Thoracic aorta (tissue), 2 donors: ENCODE measurements at places on chromosomes 13 and 19. TPM values are rescaled to one million over a fixed set of nuclear protein-coding genes. Genes with fewer than 3 reads are reported as not detected.

- no peak overlapping the region for H3K4me3 ChIP-seq
- DNase-seq = no peak
- no peaks in the 10 kb centered on the region for H3K27me3 ChIP-seq
- H3K36me3 ChIP-seq = no peaks in the 10 kb centered on the region
- H3K4me1 ChIP-seq = no peaks in the 10 kb centered on the region
Measured at GRCh38 chr19:45170146-45171106, 7.6 kb downstream of the TRAPPC6A start.

DNA sequence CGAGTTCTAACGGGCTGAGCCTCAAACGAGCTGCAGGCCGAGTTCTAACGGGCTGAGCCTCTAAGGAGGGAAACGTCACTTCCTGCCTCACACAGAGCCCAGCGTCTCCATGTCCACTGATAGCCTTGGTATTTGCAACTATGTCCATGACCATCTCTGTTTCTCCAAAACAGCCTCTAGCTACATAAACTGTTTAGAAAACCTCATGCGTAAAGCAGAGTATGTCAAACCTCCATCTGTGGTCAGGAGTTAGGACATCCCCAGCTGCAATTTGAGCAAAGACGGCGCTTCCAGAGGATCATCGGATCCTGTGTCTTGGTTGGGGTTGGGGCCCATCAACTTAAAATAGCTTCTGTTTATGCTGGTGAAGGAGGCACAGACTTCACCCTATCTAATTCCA, 20.8 kb downstream of the RASA3 start:
- no peak overlapping the region for H3K27ac ChIP-seq
- no peak for DNase-seq
- H3K27me3 ChIP-seq = no peaks in the 10 kb centered on the region
- no peaks in the 10 kb centered on the region for H3K36me3 ChIP-seq

DNA sequence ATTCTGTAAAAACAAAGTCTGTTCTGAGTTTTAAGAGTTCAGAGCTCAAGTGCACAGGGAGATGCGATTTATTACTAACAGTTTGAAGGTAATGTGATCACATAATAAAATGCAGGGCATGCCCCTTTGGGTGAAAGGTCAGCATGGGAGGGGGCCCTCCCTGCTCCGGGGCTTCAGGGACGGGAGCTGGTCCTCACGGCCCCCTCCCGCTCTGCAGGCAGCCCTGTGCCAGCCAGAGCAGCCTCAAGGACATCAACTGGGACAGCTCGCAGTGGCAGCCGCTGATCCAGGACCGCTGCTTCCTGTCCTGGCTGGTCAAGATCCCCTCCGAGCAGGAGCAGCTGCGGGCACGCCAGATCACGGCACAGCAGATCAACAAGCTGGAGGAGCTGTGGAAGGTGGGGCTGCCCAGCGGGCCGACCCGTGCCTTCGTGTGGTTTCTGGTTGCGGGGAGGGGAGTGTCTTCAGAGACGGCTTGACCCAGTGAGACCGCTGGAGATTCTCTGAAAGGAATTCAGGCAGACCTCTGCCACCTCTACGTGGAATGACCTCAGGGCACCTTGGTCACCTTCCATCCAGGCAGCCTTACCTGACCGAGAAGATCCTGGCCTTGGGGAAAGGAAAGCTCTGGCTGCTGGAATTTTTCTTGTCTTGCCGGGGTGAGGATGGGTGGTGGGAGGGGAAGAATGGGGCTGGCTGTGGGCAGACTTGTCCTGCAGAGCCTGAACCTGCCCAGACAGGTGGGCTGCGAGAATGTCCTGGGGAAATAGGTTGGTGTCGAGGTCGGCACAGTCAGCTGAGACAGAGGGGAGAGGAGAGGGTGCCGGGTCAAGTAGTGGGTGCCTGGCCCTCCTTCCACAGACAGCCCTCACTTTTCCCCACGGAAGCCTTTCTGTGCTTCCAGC, 19.0 kb downstream of the UPF1 start:
- no peak for DNase-seq
- peaks cover 50% of the 10 kb centered on the region for H3K4me1 ChIP-seq
- H3K36me3 ChIP-seq = peaks cover 48% of the 10 kb centered on the region
- H3K4me3 ChIP-seq = no peak overlapping the region
- H3K27me3 ChIP-seq = no peaks in the 10 kb centered on the region

Gene UBE2L5
- not detected for total RNA-seq

GRCh38 chr19:49271080-49271753, 53.8 kb downstream of the SLC6A16 start:
- no peaks in the 10 kb centered on the region for H3K36me3 ChIP-seq

Gene PSG6
- not detected for total RNA-seq

Gene C1QTNF9
- not detected for total RNA-seq

DNA sequence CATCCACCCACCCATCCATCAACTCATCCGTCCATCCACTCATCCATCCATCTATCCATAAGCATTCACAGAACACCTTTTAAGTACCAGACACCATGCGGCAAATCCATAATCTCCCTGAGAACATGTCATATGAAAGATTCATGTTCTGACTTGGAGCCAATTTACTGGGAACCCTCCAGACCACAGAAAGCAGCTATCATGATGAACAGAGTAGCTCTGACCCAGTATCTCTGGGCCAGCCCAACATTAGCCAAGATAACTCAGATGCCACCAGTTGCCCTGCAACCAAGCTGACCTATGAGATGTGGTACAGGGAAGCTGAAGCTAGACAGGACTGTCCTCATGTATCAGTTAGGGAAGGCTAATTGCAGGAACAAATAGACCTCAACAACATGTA, 51.3 kb downstream of the ALOX5AP start:
- H3K4me1 ChIP-seq = no peaks in the 10 kb centered on the region
- no peaks in the 10 kb centered on the region for H3K36me3 ChIP-seq
- no peak overlapping the region for H3K27ac ChIP-seq
- DNase-seq = no peak

DNA sequence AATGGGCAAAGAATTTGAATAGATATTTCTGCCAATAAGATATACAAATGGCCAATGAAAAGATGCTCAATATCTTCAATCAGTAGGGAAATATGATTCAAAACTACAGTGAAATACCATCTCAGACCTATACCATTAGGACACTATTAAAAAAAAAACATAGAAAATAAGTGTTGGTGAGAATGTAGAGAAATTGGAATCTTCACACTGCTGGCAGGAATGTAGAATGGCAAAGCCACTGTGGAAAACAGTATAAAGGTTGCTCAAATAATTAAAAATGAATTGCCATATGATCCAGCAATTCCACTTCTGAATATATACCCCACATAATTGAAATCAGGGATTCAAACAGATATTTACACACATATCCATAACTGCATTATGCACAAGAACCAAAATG, 88.1 kb upstream of the STARD13 start:
- no peak overlapping the region for H3K4me3 ChIP-seq
- H3K27me3 ChIP-seq = no peaks in the 10 kb centered on the region
- DNase-seq = no peak
- H3K27ac ChIP-seq = no peak overlapping the region
- H3K4me1 ChIP-seq = no peaks in the 10 kb centered on the region

DNA sequence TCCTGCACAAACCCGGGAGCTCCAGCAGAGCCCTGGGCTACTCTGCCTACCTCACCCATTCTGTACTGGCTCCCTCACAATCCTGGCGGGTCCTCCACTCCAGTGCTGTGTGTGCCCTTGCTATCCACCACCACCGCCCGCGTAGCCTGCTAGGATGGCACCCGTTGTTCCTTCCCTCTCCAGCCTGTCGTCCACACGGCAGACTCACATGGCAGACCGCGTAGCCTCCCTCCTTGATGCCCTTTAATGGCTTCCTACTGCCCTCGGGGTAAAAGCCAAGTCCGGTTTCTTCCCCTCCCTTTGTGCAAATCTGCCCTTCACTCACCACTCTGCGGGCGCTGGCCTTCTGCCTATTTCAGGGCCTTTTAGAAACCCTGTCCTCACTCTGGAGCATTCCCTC, 106.6 kb downstream of the RAB20 start:
- H3K4me1 ChIP-seq = no peaks in the 10 kb centered on the region
- H3K27ac ChIP-seq = peak overlapping the region; percentile 21
- peaks cover 69% of the 10 kb centered on the region for H3K36me3 ChIP-seq
- H3K4me3 ChIP-seq = no peak overlapping the region
- no peak for DNase-seq

DNA sequence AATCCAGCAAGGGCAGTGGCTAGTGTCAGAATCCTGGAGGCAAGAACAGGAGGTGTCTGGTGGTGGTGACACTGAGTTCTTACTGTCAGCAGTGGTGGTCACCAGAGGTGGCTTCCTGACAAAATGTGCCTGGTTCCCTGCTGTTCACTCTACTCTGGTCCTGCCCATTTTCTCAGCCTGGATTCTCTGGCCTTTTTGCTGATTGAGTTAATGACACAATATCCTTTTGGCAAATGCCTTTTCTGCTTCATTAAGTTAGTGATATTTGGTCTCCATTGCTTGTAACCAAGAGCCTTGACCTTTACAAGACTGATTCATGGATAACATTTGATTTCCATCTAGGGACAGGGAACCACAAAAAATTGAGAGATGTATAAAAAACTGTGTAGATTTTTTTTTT, 51.1 kb downstream of the RFC3 start:
- no peaks in the 10 kb centered on the region for H3K4me1 ChIP-seq
- H3K27ac ChIP-seq = no peak overlapping the region
- DNase-seq = no peak
- no peak overlapping the region for H3K4me3 ChIP-seq

Gene THOP1
- 31.3 TPM for total RNA-seq

GRCh38 chr13:101838323-101838722, 385.8 kb downstream of the ITGBL1 start:
- H3K36me3 ChIP-seq = no peaks in the 10 kb centered on the region
- DNase-seq = no peak
- H3K4me1 ChIP-seq = peaks cover 4% of the 10 kb centered on the region
- no peak overlapping the region for H3K4me3 ChIP-seq
- no peaks in the 10 kb centered on the region for H3K27me3 ChIP-seq

Gene SHISA2
- 0.54 TPM for total RNA-seq

DNA sequence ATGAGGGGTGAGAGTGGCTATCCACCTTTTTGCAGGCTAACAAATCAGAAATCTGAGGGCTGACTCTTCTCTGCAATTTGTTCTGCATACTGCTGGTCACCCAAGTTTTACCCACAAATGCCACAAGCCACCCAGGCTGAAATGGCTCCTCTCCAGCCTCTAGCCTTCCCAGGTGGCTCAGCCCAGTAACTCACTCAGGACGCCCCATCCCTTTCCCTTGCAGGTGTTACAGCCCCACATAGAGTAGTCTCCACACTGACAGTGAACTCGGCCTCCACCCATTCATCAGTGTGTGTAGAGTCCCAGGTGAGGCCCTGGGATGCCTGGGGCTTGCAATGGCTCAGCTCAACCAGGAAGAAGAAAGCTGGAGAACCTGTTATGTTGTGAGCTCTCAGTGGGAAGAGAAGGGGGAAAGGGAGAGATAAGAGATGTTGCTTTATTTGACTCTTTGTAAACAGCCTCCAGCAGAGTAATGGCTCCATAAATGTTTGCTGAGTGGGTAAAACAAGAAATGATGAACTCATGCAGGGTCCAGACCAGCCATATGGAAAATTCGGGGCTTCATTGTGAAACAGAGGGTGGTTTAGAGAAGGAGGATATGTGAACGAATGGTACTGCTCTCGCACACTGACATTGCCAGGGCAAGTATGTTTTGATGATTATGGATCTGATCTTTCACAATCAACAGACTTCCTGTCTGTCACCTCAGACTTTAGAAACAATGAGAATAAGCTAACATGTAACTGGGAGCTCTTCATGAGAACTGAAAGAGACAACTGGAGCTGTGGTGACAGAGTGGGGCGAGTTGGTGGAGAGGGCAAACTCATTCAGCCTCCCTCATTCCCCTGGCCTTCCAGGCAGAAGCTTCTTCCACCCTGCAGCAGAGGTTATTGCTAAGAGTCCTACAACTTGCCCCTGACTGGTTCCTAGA, 74.2 kb upstream of the RFC3 start:
- no peak overlapping the region for H3K4me3 ChIP-seq
- no peak overlapping the region for H3K27ac ChIP-seq
- H3K27me3 ChIP-seq = no peaks in the 10 kb centered on the region
- no peaks in the 10 kb centered on the region for H3K36me3 ChIP-seq
- DNase-seq = no peak
- peaks cover 7% of the 10 kb centered on the region for H3K4me1 ChIP-seq

DNA sequence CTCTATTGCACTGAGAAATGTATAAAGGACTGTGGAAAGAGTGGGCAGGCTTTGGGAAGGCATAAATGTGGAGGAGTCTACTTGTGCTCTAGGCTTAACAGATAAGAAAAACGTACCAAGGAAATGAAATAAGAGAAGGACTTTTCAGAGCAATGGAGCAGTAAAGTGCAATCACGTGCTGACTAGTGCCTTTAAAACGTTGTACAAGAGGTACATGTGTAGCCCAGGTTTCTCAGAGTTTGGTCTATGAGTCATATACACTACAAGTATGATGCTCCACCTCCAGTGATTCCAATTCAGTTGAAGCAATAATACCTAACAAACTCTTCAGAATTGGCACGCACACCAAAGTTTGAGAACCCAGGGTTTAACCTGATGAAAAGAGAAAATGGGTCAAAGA, 13.4 kb upstream of the FNDC3A start:
- no peak for DNase-seq
- no peak overlapping the region for H3K4me3 ChIP-seq
- H3K27me3 ChIP-seq = no peaks in the 10 kb centered on the region
- H3K4me1 ChIP-seq = no peaks in the 10 kb centered on the region
- H3K27ac ChIP-seq = no peak overlapping the region

DNA sequence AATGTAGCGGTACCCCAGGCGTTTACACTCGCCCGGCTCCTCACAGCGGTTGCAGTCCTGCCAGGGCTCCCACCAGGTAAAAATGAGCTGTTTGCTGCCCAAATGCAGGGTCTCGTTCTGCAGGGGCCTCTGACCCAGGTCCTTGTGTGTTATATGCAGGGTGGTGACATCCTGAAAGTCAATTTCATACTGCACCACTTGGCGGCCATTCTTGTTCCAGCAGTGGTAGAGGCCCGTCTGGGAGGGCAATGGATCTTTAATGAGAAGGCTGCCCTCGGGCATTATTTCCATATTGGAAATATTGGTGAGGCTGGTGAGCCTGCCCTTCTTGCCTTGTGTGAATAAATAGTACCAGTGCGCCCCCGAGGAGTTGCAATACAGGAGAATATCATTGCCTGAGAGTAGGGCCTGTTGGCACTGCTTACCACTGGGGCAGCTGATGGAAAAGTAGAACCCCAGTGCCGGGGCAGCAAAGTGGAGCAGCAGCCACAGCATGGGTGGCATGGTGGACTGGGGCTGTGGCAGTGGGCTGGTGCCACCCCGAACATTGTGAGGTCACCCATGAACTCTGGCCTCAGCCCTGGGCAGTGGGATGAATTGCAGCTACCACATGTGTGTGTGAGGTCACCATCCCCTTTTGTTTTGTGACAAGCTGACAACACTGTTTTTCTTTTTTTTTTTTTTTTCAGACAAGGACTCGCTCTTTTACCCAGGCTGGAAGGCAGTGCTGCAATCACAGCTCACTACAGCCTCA, at the start of gene FAM187B:
FAM187B (minus strand) TSS at position 563 of the 754 bp plus-strand sequence; CDS start at position 504, 59 bp downstream.
- H3K27me3 ChIP-seq = no peaks in the 10 kb centered on the region
- no peak within 1 kb of the TSS for H3K4me3 ChIP-seq
- H3K27ac ChIP-seq = no peak within 1 kb of the TSS
- no peaks in the 10 kb centered on the region for H3K36me3 ChIP-seq
- no peak for DNase-seq

GRCh38 chr19:7994114-7994513, 11.3 kb downstream of the ELAVL1 start:
- peaks cover 18% of the 10 kb centered on the region for H3K36me3 ChIP-seq
- H3K4me1 ChIP-seq = no peaks in the 10 kb centered on the region
- H3K27me3 ChIP-seq = no peaks in the 10 kb centered on the region
- no peak for DNase-seq
- H3K4me3 ChIP-seq = no peak overlapping the region
- no peak overlapping the region for H3K27ac ChIP-seq
